ENCODE measurements at places on chromosomes 12 and 14.

DNA sequence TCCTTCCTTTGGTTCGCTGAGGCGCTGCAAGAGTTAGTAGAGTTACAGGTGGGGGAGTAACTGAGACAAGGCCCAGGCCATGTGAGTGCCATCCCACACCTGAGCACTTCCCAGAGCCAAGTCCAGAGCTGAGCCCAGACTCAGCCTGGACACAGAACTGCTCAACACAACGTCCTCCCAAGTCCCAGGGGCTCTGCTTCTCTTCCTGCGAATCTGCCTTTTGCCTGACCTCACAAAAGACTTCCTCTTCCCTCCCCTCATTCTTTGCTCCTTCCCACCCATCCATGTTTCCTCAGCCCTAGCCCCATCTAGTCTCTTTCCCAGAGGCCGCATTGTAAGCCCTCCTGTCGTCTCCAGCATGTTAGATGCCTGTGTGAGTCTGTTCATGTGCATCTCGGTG is 16.6 kb upstream of the MCRS1 start:
- no peak for DNase-seq

GRCh38 chr14:50260511-50260910 is 29.1 kb upstream of the SOS2 start:
- DNase-seq = no peak

- no peak for DNase-seq
These were observed 195.8 kb downstream of the FOXN3 start for GRCh38 chr14:89221109-89221810.

GRCh38 chr14:65790172-65790815 is 377.8 kb downstream of the FUT8 start:
- DNase-seq = no peak

DNA sequence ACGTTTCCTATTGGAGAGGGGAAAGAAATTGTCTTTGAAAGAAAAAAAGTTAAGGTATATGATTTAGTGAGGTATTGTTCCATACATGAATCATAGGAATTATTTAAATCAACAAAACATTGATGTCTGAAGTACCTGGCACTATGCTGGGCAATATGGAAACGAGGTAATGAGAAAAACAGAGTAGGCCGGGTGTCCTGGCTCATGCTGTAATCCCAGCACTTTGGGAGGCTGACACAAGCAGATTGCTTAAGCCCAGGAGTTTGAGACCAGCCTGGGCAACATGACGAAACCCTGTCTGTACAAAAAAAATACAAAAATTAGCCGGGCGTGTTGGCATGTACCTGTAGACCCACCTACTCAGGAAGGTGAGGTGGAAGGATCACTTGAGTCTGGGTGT is 45.9 kb downstream of the AEBP2 start:
- DNase-seq = no peak

GRCh38 chr12:59834659-59835474 is 239.0 kb downstream of the SLC16A7 start:
- DNase-seq = no peak

DNA sequence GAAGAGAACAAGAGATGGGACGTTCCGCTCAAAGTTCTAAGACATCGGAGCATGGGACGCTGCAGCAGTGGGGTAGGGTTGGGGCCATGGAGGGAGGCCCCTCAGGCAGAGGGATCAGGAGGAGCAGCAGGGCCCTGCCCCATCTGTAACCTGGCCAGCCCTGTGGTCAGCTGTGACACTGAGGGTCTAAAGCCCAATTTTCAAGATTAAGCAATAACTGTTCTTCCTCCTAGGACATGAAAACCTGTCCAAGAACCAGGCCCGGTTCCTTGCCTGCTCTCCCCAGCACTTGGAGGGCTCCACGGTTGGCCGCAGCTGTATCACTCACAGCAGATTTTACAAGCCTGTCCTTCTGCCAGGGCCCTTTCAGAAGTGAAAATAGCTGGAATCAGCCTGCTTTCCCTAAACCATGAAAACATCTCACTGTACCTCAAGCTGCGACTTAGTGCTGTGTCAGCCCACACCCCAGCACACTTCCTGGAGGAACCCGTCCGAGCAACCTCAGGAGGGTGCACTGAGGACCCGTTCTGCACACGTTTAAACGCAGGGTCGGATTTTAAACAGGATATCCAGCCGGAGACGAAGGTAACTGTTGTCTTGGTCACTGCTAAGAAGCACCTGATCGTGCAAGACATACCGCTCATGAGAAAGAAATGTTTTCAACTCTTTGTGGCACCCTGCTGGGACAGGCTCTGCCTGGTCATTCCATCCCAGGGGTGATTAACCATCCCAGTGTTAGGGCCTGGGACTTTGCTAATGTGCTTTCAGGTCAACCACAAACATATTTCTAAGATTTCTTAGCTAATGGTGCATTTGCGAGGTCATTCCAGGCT is 201.9 kb upstream of the DIO3 start:
- DNase-seq = peak; percentile 89

- DNase-seq = no peak
These were observed 18.3 kb downstream of the MTA1 start for GRCh38 chr14:105437723-105438500.

DNA sequence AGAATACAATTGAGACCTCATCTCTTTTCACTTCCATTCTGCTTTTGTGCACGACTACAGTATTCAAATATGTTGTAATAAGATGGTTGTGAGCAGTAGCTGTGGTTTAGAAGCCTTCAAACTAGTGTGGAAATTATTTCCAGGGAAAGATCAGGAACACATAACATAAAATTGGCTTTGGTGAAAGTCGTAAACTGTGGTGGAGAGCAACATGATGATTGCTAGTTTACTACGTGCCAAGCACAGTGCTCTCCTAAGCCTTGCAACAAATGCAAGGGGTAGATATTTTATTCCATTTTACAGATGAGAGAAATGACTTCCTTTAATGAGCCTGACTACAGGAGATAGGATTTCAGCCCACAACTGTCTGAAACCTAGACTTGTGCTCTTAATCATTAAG is 172.4 kb upstream of the LMNTD1 start:
- DNase-seq = no peak

DNA sequence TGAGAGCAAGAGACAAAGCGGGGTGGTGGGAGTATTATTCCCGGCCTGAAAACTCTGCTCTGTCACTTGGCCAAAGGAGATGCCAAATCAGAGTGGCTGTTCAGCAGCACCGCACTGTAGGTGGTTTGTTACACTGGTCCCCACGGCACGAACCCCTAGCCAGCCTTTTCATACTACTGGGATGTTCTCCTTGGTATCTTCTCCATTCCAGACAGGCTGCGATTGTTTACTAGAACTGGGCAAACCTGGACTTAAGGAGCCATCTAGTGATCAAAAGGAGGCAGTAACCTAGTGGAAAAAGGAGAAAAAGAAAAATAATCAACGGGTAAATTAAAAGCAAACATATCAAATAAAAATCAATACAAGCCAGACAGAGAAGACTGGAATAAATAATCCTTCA is 58.9 kb upstream of the TMTC2 start:
- no peak for DNase-seq

- DNase-seq = no peak
These were observed 582.7 kb downstream of the SLC6A15 start for GRCh38 chr12:84329938-84330337.

GRCh38 chr14:91349481-91350074 is 68.0 kb downstream of the CCDC88C start:
- no peak for DNase-seq

DNA sequence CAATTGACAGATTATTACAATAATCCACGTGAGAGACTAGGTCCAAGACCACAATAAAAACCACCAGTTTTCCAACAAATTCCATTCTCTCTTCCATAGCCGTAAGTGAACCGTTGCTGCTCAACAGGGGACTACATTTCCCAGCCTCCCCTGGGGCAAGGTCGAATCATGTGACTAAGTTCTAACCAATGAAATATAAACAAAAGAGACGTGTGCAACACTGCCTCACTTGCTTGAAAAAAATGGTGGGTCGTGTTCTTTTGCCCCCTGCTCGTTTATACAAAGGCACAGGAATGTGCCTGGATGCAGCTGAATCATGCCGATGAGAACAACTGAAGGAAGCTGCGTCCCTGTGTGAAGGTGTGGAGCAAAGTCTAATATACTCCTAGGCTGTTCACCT is 51.1 kb downstream of the HSPB8 start:
- no peak for DNase-seq

DNA sequence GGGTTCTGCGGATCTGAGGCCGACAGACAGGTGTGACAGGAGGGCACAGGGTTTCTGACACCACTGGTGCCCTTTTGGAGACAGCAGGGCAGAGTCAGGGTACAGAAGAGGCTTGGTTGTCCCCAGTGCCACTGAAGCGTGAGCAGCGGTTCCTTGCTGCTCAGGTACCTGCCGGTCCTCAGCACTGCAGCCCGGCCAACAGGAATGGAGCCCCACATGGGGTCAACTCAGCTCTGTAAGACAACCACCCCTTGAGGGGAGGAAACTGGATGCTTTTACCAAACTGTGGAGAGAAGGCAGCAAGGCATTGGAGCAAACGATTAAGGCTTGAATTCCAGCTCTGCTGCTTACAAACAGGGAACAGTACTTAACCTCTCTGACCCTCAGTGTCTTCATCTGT is 246.4 kb upstream of the NOS1 start:
- no peak for DNase-seq

GRCh38 chr14:65301862-65302539 is 110.5 kb upstream of the FUT8 start:
- no peak for DNase-seq

- no peak for DNase-seq
These were observed 121.3 kb downstream of the SAMD4A start for GRCh38 chr14:54688229-54688628.

GRCh38 chr14:44420226-44420625 is 86.9 kb downstream of the FSCB start:
- no peak for DNase-seq

- no peak for DNase-seq
These were observed 1.6 kb downstream of the FAM234B start for GRCh38 chr12:13045816-13046215.

DNA sequence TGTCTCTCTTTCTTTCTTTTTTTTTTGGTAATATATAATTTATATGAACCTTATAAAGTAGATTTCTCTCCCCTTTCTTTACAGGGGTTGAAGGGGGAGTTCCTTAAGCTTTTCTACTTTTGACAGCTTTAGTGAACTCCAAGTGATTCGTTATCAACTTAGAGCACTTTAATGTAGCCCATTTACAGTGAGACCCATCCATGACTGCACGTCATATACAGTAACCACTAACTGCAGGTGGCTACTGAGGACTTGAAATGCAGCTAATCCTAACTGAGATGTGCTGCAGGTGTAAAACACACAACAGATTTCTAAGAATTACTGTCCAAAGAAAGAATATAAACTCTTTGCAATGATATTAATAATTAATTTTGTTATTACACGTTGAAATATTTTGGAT is 582 bp downstream of the LRRIQ1 start:
- DNase-seq = no peak

- no peak for DNase-seq
These were observed at the start of gene PLXNC1 for GRCh38 chr12:94147991-94148738. TSS of gene PLXNC1 (plus strand) at chr12:94148577. CDS start at chr12:94148972, 395 bp downstream.
